ENCODE measurements at places on chromosomes 12 and 14.

DNA sequence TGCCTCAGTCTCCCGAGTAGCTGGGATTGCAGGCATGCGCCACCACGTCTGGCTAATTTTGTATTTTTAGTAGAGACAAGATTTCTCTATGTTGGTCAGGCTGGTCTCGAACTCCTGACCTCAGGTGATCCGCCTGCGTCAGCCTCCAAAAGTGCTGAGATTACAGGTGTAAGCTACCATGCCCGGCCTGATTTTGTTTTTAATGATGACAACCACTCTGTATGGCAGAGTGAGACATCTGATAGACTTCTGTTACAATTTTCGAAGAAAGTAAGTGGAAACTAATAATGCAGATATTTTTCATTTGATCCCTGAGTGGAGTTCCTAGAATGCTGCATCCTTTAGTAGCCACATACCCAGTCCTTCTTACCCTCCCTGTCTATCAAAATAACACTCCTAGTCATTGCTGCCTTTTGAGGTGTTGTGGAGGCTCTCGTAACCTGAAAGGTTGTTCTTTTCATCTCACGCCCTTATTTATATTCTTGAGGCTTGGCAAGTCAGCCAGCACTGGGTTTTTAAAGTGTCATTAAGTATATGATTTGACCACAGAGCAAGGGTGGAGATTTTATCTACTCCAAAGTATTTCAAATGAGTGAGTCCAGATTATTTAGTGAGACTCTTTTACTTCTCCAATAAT, 5.9 kb upstream of the EID3 start:
- no peak for DNase-seq

DNA sequence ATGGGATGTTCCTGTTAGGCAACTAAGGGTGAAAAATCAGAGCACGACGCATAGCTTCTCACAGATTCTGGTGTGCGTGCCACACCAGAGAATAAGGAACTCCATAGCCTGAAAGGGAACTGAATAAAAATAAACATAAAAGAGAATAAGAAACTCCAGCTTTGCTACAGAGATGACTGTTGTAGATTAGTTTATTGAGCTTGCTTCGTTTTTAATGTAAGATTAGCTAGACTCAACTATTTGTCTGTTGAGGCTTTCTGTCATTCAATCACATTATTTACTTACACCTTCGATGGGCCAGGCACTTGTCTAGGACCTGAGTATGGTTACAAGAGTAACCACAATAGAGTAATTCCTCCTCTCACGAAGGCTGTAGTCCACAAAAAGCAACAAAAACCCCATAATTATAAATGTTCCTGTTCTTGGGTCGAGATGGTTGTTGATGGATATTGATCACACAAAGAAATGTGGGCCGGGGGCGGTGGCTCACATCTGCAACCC, 807 bp upstream of the ZCCHC8 start:
- DNase-seq: no peak

DNA sequence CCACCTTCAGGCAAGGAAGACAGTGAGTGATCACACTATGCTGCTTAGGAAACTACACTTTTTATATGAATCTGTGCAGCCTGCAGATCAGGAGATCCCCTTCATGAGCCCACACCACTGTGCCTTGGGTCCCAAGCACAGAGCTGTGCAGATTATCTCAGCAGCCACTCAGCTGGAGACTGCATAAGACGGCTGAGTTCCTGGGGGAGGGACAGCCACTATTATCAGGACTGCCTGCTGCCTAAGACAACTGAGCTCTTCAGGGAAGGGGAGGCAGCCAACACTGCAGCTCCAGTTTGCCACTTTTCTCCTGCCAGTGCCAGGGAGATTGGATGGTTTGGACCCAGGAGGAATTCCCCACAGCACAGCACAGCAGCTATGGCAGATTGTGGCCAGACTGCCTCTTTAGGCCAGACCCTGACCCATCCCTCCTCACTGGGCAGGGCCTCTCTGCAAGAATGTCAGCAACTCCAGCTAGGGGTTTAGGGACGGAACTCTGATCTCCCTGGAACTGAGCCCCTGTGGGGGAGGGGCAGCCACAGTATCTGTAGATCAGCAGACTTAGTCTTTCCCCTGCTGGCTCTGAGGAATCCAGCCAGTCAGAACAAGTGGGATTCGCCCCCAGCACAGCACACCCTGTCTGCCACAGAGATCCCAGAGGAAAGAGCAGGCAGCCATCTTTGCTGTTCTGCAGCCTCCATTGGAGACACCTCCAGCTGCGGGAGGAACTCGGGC, 141.3 kb downstream of the KLHL28 start:
- no peak for DNase-seq

DNA sequence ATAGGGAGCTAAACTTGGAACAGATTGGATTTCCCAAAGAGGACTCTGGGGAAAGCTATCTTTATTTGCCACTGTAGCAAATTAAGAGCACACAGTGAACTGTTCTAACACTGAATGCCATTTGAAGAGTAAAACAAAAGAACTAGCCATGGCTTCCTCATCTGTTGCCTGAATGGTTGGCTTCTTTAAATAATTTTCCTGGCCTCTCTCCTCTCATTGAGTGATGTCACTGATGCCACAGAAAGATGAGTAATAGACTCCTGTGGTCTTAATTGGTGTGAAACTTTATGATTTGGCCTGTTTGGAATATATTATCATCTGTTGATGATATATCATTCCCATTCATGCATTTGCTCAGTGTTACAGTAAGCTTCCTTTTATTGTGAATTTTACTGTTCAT, 42.5 kb downstream of the WDR20 start:
- DNase-seq: no peak

DNA sequence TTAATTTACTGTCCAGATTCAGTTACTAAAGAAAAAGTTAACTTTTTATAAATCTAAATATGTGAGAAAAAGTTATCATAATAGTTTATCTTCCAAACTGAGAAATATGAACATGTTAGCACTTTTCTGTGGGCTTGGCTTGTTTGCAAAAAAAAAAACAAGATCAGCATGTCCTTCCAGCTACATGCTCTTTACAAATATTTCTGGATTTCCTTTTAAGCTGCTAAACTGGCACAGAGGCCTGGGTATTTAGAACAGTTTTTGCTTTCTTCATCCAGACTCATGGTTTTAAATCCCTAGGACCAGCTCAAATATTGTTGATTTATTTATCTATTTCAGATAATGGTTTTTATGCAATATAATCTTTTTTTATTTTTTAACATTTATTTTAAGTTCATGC, 1444.5 kb upstream of the FLRT2 start:
- DNase-seq: no peak

DNA sequence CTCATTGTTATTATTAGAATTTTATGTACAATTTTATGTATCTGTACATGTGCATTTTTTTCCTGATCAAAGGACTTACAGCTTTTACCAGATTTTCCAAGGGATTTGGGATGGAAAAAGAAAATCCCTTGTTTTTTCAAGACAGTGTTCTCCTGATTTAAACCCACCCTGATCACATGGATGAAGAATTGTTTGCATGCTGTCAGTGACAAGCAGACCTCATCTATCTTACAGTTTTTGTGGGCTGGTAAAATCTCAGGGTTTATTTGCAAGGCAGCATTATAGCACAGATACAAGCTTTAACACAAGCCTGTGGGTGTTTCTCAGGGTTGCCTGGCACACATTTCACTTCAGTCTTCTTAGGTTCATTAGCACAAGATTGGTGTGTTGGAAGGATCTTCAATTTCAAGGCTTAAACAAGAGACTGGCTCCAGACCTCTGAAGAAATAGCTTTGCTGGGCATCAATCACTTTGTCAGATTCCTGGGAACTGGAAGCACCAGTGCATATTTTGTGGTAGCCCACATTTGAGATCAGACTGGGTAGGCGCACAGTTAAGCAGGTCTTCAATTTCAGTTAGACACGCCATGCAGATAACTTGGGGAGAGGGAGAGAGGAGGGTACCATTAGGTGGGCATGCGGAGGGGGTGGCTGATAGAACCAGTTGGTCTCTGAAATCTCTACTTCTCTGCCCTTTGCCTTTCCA, 118.0 kb downstream of the TBX5 start:
- DNase-seq: no peak

- no peak for DNase-seq
These were observed 1.8 kb downstream of the GDF3 start for GRCh38 chr12:7693793-7694192.

GRCh38 chr14:89214221-89214965, 202.6 kb downstream of the FOXN3 start:
- DNase-seq: no peak

DNA sequence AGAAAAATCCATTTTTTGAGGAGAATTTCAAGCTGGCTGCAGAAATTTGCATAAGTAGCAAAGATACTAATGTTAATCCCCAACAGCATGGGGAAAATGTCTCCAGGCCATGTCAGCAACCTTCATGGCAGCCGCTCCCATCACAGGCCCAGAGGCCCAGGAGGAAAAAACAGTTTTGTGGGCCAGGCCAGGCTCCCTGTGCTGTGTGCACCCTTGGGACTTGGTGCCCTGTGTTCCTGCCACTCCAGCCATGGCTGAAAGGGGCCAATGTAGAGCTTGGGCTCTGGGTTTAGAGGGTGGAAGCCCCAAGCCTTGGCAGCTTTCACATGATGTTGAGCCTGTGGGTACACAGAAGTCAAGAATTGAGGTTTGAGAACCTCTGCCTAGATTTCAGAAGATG, 76.3 kb downstream of the MGAT4C start:
- no peak for DNase-seq

DNA sequence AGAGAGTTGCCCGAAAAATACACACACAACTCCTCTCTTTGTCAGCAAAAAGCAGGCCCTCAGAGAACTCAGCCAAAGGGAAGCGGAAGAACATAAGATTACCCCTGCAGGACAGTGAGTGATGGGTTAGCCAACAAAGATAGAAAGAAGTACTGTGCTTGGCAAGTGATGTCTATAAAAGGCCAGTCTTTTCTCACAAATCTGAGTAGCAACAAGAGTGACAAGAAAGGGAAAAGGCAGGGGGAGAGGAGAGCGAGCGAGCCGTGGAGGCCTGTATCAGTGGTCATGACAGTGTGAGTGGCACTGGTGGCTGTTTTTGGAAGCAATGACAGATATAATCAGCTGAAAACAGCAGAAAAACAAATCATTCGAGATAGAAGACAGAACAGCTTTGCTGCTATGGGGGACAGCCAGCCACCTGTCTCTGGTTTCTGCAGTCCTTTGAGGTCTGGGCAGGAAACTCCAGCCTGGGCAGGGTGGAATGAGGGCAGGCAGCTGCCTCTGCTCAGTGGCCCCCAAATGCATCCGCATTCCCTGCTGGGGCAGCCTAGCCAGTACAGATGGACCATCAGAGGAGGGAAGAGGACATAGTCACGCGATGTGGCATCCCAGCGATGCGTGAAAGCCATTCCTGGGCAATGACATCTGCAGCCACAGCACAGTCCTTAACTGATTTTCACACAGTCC, 74.7 kb downstream of the TRIM9 start:
- DNase-seq: no peak

DNA sequence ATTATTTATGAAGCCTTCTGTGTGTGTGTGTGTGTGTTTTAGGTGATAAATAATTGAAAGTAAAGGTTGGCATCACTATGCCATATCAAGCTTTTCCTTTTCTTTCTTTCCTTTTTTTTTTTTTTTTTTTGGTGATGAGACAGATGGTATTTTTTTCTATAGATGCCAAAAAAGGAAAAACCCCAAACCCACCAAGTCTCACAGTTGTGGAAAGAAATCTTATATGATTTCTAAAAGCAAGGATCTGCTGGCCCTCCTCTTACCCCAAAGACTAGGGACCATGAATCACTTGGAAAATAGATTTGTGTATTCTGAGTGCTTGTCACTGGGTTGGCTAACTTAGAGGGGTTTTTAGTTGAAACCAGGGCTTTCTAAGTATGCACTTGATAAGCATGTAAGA, 181.3 kb downstream of the TMEM117 start:
- no peak for DNase-seq

GRCh38 chr12:117067016-117067415, 32.2 kb downstream of the TESC start:
- no peak for DNase-seq

DNA sequence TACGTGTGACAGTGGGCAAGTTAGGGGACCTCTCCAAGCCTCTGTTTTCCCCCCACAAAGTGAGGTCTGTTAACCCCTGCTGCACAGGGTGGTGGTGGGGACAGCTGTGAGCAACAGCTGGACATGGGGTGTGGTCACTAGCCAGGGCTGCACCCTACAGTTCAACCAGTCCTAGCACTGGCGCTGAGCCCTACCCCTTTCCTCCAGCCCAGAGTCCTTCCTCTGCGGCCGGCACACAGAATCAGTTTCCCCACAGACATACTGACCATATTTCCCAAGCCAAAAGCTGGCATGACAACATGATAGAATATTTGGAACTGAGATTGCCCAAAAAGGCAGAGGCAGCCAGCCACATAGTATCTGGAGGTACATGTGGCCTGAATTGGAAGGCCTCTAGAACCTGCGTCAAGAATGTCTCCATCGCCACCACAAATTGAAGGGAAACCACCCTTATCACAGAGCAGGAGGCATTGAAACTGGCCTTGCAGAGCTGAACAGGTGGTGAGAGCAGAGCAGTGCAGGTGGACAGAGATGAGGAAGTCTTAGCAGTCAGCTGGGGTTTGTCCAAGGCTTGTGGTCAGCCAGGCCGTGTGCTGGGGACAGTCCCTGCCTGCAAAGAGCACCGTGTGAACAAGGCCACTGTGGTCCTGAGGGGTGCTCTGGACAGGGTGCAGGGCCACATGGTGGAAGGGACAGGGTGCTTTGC, 21.2 kb downstream of the DEGS2 start:
- no peak for DNase-seq

DNA sequence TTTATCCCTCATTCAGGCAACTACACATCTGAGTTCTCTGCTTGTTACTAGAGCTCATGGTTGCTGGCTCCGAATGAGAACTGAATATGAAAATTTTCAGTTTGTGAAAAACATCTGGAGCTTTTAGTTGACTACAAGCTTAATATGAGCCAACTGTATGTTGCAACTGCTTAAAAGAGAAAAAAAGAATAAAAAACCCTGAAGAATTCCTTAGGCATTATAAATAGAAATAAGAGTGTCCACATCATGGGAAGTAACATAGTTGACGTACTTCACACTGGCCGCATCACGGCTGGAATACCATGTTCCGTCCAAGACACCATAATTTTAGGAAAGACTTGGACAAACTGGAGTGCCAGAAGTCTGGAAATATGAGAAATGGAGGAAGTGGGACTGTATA, 57.9 kb downstream of the PDE3A start:
- no peak for DNase-seq

GRCh38 chr12:89059056-89059455, 293.2 kb downstream of the DUSP6 start:
- DNase-seq: no peak

- DNase-seq: no peak
These were observed 63.9 kb downstream of the KNTC1 start for GRCh38 chr12:122590990-122591389.

GRCh38 chr12:93055221-93055620, 126.1 kb upstream of the EEA1 start:
- no peak for DNase-seq

GRCh38 chr14:73133795-73134194, 2.5 kb upstream of the PSEN1 start:
- no peak for DNase-seq

- peak; percentile 72 for DNase-seq
These were observed 9.4 kb downstream of the LHX5 start for GRCh38 chr12:113462117-113462774.

DNA sequence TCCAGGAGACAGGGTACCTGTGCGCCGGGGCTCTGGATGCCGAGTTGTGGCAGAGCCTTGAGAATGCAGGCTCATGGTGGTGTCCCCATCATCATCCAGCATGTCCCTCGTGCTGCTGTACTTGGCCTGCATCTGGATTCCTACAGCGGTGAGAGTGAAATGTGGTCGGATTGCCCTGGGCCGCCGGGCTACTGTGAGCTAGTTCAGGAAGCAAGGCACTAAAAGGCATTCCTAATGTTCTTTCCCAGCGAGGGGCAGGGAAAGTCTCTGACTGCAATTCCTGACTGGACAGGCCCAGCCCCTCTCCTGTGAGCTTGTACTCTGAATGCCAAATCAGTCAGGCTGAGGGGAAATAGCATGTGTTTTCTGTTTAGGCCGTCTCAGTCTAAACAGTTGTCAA, at the start of gene CLEC1A:
Gene CLEC1A (minus strand): TSS at position 195 of the 400 bp plus-strand sequence. CDS start 63 bp downstream, at position 132.
- DNase-seq: no peak
